Kidney (tissue), 22 donors: ENCODE measurements at places on chromosomes 3 and 15. TPM values are rescaled to one million over a fixed set of nuclear protein-coding genes. Genes with fewer than 3 reads are reported as not detected.

Gene GPR176
- 2.9 TPM for polyA plus RNA-seq

Gene CCR9
- polyA plus RNA-seq = 0.43 TPM

Gene CAMP
- not detected for polyA plus RNA-seq

Gene SLC2A2
- polyA plus RNA-seq = 31.0 TPM

Gene ACTRT3
- polyA plus RNA-seq = 4.5 TPM

Gene TMC3
- not detected for polyA plus RNA-seq

Gene CAV3
- polyA plus RNA-seq = not detected

Gene SKOR1
- polyA plus RNA-seq = 0.22 TPM

Gene SLC28A2
- 0.17 TPM for polyA plus RNA-seq

GRCh38 chr3:109707617-109708016 lies 370.3 kb upstream of the DPPA4 start:
- DNase-seq = no peak

DNA sequence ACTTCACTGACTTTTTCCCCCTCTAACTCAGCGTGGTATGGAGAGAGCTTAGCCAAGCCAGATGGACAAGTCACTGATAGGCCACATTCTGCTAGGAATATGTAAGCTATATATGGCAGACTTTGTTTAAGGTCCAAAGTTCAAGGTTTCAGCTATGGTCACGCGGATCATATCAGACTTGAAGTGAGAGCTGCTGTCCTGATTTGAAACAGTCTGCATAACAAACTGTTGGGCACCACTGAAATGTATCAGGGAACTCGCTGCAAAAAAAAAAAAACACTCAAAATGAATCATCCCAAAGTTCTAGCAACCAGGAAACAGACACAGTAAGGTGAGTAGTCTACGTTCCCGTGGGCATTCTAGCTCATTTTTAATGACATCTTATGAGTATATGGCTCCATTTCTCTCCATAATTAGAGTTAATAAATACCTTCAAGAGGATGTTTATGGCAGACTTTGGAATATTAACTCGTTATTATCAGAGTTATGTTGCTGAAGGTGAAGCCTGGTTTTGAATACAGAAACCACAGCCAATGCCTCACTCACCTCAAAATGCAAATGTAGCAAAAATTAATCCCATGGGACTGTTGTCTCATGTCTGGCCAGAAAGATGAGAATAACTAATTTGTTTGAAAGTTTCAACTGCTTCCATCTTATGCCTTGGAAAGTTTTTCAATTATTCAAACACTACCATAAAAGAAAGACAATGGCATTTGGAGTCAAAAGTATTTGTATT lies 12.3 kb downstream of the DPH3 start:
- DNase-seq = no peak

DNA sequence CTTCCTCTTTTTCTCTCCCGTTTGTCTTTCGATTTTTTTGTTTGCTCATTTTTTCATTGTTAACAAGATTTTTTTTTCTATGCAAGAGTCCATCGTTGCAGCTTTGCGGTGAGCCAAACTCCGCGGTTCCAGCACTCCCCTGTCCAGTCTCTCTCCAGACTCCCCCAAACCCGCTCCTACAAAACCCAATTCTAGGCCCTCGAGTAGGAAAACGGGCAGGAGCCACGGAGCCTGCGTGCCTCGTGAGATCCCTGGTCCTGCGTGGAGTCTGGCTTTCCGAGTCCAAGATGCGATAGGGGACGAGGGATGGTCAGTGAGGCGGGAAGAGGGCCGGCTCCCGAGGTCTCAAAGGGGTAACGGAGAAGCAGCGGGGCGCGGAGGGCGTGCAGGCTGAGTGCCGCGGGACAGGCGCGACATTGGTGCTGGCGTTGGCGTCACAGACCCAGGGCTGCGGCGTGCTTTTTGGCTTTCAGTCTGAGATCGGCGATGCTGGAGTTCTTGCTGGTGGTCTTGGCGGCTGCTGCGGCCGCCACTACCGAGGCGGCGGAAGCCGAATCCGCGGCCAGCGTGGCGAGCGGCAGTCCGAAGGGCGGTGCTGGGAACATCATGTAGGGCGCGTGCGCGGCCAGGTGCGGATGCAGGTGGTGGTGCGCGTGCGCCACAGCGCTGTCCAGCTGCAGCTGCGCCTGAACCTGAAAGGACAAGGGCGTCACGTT lies 8.5 kb downstream of the SHOX2 start:
- peak; percentile 91 for DNase-seq

GRCh38 chr3:127738192-127738840 lies 65.6 kb downstream of the ABTB1 start:
- DNase-seq = peak; percentile 18

GRCh38 chr15:76011627-76012551 lies at the start of gene NRG4:
TSS of gene NRG4 (minus strand) at chr15:76012424. CDS start at chr15:76011230, 1,194 bp downstream.
- DNase-seq = no peak

DNA sequence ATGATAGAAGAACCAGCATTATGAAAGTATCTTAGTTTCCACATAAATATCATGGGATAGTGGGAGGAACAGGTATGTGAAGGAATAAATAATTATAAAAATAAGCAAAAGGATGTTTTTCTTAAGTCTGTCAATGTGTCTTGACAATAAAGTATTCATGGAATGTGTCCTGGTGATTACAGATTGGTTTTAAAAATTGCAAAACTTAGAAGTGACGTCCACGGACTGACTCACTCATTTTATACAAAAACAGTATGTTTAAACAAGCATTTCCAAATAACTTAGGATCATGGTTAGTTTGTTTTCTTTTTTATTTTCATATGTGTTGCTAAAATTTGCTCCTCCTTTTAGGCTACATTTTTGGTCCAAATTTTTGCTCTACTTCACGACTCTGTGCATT lies 687.0 kb upstream of the NECTIN3 start:
- DNase-seq = no peak

GRCh38 chr3:151145713-151146070 lies 57.3 kb downstream of the GPR171 start:
- DNase-seq = no peak

DNA sequence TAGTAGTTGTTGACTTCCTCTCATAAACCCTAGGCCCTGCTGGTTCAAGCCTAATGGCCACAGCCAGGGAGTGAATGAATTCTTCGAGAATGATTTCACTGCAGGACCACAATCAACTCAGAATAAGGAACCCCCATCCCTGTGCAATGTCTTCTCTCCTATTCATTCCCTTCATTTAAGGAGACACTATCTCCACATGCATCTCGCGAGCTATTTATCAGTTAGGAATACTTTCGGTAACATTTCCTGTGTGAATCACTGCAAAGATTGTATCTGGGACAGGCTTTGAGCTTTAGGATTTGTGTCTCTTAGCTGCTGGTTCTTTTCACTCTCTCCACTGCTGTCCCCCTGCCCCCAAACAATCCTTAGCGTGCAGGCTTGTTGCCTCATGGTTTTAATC lies 94.4 kb downstream of the MYLK start:
- DNase-seq = no peak

DNA sequence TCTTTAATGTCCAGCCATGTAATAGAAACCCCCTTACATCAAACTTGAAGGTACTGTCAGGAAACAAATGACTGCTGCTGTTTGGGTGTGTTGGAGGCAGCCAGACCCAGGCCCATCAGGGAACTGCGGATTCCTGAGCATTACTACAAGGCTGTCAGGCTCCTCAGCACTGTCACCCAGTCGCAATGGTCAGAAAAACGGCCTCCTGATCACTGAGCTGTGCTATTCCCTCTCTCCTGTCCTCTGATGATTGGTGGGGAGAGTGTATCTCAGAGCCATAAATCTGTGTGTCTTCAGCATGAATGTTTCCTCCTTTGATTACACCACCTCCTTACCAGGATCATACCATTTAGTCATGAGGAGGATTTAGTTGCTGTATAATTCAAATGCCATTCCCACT lies 135.2 kb upstream of the GADL1 start:
- peak; percentile 69 for DNase-seq

DNA sequence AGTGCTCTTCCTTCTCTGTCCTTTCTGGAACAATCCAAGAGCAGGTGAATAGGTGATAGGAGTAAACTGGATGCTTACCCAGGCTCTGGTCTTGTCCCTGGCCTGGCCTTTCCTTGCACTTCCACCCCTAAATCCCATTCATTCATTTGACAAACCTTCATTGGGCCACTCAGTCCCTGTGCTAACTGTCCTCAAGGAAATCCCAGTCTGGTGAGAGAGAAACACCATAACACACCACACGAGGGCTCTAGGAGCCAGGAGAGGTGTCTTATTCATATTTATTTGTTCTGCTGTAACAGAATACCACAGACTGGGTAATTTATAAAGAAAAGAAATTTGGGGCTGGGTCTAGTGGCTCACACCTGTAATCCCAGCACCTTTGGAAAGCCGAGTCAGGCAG lies 22.8 kb downstream of the EFCC1 start:
- DNase-seq = no peak

DNA sequence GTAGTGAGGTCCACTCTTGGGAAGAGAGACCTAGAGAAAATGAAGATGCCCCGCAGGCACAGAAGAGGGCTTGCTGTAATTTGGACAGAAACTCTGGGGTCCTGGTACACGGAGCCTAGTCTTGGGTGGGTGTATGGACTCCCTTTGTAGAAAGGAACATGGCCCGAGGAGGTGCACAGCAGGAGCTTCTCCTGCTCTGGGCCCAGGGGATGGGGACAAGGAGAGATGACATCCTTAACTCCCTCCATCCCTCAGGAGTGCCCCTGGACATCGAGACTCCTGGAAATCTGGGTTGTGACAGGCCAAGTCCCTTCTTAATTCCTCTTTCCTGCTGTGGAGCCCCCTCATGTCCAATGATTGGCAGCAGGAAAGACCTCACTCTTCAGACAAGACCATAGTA lies 29.9 kb upstream of the ABHD2 start:
- DNase-seq = no peak

- no peak for DNase-seq
These were observed 310.2 kb downstream of the TBC1D5 start for GRCh38 chr3:17432236-17432635.

- no peak for DNase-seq
These were observed 34.3 kb downstream of the STT3B start for GRCh38 chr3:31567036-31567435.

DNA sequence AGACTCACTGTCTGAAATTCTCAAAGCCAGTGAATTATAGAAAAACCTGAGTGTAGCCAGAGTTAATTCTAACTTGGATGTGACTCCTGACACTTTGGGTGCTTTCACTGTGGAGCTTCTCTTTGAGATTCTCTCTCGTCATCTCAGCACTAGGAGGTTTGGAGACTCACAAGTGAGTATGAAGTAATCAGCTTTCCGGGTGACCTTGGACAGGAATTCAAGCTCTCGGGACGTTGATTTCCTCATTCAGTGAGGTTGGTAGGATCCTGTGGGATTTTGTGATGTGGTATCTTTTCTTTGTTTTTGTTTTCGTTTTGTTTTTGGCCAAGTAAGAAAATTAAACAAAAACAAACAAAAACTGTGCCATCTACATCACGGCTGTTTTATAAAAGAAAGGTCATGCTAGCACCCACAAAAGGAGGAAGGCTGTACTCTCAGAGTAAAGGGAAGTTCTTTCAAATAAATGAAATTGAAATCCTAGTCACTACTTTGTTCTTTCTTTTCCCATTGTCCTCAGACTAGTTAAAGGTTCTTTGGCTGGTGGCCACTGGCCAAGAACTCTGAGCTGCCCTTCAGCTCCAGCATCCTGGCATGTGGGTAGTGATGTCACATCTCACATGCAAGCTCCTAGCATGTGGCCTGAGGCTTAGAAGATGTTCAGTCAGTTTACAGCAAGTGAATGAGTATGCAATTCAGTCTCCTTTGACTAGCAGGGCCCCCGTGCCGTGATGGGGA lies 263.3 kb upstream of the TPM1 start:
- no peak for DNase-seq

DNA sequence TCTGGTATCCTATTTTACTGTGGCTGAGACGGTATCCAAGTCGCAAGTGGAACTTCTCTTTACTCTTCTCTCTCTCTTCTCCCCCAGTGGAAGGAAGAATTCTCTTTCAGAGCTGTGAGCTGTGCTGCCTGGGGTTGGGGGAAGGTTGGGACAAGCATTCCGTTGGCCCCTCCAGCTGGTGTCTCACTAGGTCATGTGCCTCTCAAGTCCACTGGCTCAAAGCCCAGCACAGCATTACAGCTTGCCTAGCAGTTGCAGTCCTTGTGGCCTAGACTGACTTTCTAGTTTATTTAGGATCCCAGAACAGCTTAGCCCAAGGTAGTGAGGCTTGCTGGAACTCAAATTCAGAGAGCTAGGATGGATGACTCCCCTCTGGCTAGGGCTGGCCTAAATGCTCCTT lies 76.1 kb upstream of the SPATA16 start:
- no peak for DNase-seq

DNA sequence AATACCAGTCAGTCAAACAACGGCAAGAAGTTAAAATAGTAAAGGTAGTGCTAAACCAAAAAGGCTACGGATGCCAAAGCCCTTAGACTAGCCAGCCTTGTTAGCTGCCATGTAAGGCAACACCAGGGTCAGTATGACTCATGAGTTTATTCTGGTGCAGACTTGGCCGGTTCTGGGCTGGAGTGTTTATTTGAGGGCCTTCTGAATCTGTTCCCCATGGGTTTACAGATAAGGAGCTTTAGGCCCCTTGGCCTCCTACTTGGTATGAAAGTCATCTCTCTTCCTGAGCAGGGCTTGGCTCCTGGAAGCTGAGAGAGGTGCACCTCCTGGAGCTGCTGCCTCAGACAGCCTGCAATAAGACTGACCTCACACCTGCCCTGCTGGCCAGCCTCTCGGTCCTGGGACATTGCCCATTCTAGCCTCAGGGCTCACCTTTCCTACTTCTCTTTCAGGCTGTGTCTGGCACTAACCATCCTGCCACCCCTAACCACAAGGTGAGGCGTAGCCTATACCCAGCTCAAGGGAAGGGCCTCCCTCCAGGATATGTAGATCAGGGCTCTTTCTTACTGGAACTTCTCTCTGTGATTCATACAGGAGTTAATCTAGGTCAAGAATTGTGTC lies 10.4 kb upstream of the RTP1 start:
- peak; percentile 77 for DNase-seq

- DNase-seq = no peak
These were observed 46.6 kb downstream of the FBLN2 start for GRCh38 chr3:13595485-13595884.

DNA sequence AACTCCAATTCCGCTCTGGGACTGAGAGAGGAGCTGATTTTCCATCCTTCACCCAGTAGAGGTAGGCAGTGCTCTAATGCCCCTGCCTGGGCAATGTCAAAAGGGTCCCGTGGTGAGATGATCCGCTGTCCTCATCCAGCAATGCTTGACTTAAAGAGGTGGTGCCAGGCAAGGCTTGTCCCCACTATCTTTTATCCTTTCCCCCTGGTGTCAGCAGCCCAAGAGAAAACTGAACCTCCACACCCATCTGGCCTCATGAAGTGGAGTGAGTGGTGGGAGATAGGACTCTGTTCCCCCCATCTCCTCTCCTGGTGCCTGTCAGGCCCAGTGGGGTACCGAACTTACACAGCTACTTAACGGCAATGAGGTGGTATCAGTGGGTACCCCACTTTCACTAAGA lies 107.1 kb downstream of the ABHD5 start:
- no peak for DNase-seq

GRCh38 chr3:9732740-9733115 lies 1.2 kb downstream of the BRPF1 start:
- no peak for DNase-seq

GRCh38 chr15:72198356-72199204 lies 993 bp upstream of the GRAMD2A start:
- DNase-seq = peak; percentile 44

DNA sequence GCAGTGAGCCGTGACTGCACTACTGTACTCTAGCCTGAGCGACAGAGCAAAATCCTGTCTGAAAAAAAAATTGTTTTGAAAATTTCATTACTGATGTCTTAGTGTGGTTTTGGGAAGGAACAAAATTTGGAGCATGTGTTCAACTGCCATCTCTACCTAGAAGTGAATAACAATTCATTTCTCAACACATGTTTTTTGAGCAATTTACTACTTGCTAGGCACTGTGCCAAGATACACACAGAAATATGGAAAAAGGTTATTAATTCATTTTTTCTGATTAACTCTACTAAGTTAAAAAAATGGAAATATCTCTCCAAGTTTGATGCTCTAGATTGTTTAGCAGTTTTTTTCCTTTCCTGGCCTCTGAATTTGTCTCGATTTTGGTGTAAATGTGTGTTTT lies 5.2 kb upstream of the TCF12 start:
- DNase-seq = no peak
